ENCODE measurements at places on chromosomes 3 and 15.
A peak's percentile ranks its signal among the peaks of the same experiment; 100 is the strongest.

DNA sequence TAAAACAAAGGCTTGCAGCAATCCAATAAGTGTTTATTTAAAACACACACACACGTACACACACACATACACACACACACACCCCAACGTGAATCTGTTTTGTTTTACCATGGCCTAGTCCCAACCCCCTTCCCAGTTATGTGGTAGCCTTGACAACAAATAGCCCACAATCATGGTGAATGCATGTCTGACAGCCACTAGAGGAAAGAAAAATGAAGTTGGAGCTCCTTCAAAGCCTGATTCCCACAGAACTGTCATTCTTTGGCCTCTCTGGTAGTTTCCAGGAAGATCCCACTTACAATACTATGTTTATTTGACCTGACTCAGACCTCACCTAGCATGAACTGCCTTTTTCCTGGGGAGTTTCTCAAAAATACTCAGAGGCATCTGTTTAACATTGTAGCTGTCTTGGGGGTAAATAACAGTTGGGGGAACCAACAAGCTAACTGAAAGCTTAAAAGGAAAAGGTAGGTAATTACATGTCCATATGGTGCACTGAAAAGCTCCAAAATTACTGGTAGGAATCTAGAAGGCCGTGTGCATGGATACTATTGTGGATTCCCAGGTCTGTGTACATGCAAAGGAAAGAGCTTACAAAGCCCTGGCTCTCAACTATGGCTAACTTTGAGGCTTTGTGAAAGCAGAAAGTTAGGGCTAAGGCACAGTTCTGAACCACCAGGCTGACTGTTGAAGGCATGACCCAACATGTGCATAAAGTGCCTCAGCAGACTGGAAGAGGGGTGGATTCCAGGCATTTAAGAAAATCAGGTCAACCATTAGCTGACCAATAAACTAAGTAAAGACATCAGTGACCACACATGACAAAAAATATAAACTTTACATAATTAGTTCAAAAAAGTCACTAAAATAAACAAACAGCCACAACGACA lies 65.3 kb downstream of the FAIM start:
- no peak for DNase-seq

- no peak for DNase-seq
These were observed 1177.4 kb upstream of the GBE1 start for GRCh38 chr3:82938821-82939328.

- DNase-seq, result peak; percentile 59
These were observed 24.7 kb downstream of the LOXL1 start for GRCh38 chr15:73950831-73951561.

GRCh38 chr15:76313731-76314130 lies 2.5 kb upstream of the ETFA start:
- DNase-seq, result no peak

DNA sequence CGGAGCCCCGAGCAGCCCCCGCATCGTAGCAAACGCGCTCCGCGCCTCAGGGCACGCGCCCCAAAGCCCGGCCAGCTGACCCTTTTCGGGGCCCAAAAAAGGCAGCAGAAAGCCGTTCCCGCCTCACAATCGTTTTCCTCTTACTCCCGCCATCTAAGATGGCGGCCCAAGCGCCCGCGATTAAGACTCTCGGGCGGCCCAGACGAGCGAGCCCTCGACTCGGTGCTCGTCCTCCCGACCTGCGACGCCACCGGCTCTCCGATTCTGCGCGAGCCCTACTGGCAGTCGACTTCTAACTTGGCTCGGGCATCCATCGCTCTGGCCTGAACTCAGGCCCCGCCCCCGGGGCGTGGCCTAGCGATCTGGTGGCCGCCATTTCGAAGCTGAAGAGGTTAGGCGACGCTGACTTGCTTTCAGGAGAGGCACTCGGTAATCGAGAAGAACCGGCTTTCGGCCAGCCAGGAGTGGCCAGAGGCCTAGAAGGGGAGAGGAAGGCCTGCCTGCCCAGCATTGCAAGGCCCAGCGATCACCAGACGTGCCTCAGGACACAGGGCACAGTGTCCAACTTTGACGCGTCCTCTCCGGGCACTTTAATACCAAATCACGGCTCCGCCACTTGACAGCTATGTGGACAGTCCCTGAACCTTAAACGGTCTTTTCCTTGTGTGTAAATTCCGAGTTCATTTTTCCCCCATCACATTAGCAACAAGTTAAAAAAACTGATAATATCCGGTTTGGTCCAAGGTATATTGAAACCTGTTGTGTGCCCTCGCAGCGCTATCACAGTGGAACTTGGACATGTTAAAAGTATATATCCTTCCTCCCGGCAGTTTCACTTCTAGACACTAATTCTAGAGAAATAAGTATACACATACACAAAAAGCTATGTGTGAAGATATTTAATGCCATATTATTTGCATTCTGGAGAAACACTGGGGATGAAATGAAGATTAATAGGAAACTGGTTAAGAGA lies at the start of gene RAF1:
Gene RAF1, minus strand, starts transcription at position 182 of the 973 bp plus-strand sequence. CDS start 45,396 bp downstream, outside the sequence.
- DNase-seq, result peak; percentile 97

DNA sequence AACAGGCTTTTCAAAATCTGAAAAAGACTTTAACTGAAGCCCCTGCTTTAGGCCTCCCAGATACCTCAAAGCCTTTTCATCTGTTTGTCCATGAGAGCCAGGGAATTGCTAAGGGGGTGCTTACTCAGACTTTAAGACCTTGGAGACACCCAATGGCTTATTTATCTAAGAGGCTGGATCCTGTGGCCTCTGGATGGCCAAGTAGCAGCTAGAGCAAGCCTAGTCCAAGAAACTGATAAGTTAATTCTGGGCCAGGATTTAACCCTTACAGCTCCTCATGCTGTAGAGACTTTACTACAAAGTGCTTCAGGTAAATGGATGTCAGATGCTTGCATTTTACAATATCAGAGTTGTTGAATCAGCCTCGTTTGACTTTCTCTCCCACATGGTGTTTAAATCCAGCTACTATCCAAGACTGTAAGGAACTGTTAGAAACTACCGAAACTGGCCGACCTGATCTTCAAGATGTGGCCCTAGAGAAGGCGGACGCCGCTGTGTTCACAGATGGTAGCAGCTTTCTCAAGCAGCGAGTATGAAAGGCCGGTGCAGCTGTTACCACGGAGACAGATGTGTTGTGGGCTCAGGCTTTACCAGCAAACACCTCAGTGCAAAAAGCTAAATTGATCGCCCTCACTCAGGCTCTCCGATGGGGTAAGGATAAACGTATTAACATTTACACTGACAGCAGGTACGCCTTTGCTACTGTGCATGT lies 3.3 kb downstream of the DET1 start:
- DNase-seq, result no peak

DNA sequence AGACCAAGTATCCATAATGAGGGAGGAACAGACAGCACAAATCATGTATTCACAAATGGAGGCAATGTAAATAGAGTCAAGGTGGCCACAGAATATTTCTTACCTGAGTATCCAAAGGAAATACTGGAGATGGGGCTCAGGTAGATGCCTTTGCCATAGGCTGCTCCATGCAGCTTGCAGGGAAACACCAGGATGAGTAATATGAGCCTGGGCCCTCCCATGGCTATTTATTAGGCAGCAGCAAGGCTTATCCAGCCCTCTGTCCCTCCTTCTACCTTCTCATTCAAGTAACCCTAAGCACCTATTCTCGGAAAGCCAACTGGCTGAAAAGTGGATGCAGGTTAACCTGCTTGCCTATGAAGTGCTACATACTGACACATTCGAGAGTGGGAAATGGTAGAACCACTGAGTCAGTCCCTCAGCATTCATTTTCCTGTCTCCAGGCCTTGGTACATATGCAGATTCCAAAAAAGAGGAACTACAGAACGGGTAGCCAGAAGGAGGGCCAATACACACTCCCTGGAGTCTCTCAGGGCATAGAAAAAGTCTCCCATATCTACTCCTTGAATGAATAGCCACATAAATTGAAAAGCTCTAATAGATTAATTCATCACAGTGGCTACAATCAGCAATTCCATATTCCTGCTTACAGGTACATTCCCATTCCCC lies 18.3 kb upstream of the PKM start:
- no peak for DNase-seq

DNA sequence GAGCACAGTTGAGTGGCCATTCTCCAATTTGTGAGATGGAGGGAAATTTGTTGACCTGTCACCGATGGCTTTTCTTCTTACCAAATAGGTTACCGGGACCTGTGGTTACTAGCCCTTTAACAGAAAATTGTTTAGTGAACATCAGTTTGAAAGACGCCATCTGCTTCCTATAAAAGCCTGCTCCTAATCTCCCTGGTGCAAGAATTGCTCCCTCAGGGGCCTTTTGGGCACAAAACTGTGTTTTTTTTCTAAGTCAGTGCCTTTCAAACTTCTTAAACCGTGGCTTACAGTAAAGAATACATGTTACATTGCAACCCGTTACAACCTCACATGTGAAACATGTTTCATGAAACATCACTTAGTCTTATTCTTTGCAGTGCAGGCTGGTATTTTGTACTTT lies 15.0 kb downstream of the CACNA2D3 start:
- DNase-seq, result no peak

DNA sequence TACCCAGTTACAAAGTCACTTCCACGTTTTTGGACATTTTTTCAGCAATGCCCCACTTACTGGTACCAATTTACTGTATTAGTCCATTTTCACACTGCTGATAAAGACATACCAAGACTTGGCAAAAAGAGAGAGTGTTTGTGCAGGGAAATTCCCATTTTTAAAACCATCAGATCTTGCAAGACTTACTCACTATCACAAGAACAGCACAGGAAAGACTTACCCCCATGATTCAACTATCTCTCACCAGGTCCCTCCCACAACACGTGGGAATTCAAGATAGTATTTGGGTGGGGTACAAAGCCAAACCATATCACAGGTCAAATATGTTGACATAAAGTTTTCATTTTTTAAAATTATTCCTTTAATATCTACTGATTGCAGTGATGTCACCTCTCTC lies 16.2 kb upstream of the ABI3BP start:
- DNase-seq, result no peak

GRCh38 chr15:30984118-30984517 lies 7.3 kb downstream of the MTMR10 start:
- DNase-seq, result no peak

DNA sequence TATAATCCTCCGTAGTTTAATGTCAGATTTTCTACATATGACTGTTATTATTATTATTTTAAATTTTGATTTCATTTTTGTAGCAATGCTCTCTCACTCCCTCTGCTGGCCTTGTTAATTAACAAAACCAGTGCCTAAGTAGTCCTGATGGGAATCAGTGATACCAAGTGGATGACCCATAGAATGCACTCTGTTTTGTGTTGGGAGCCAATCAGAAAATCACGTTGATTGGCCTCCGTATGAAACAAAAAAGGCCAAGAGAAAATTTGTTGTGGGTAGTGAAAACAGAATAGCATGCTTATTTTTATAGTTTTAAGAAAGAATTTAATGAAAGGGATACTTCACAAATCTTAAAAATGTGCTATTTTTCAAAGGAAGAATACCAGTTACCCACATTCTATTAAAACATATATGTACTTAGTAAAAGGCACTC lies 34.4 kb upstream of the MEIS2 start:
- no peak for DNase-seq

GRCh38 chr15:45372041-45372995 lies 6.0 kb downstream of the GATM start:
- DNase-seq, result no peak

DNA sequence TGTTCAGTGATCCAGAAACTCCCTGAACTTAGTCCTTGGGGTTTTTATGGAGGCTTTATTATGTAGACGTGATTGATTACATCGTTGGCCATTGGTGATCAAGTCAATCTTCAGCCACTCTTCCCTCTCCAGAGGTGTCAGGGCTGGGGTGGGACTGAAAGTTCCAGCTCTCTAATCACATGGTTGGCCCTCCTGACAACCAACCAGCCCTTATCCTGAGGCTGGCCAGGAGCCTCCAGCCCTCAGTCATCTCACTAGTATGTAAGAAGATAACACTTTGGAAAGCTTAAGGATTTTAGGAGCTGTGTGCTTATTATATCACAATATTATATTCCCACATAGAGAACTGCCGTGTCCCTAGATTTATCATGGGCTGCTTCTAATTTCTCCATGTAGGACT lies 142.3 kb downstream of the VPS8 start:
- no peak for DNase-seq

DNA sequence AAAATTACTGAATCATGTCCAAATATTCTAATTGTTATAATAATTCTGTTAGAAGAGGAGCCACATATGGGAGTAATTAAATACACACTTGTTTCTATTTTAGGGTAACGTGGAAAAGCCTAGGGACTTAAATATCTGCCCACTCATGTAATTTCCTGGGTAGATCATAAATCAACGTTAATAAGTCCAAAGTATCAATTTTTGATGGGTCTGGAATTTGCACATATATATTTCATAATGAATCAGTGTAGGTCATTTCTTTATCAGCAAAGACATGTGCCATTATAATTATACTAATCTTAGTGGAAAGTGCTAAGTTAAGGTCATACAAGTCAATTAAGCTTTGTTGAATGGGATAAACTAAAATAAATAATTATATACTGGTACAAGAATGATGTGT lies 346.2 kb downstream of the ZBBX start:
- DNase-seq, result no peak

- no peak for DNase-seq
These were observed 320.7 kb downstream of the ZNF621 start for GRCh38 chr3:40845447-40845846.

GRCh38 chr3:195522254-195523023 lies 20.7 kb downstream of the PPP1R2 start:
- DNase-seq, result peak; percentile 44

DNA sequence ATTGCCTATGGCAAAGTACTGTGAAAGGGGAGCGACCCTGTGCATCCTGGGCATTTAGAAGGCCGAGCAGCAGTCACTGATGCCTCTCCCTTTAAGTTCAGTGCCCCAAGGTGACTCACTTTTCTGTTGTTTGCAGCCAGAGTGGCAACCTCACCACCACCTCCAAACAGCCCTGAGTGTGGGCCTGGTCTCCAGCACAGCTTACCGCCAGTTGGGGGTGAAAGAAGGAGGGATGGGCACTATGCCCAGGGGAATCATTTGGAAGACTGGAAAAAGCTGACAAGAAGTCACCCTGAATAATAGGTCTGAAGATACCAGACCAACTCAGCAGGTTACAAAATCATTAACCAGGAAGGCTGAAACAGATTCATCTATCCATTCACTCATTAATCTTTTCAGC lies 571.8 kb downstream of the EPHB1 start:
- DNase-seq, result no peak

GRCh38 chr3:32841341-32841740 lies 23.5 kb downstream of the TRIM71 start:
- DNase-seq, result no peak

GRCh38 chr15:99909592-99910295 lies 176.5 kb upstream of the LYSMD4 start:
- DNase-seq, result no peak

- no peak for DNase-seq
These were observed 199.2 kb downstream of the CACNA2D3 start for GRCh38 chr3:54321520-54321919.

DNA sequence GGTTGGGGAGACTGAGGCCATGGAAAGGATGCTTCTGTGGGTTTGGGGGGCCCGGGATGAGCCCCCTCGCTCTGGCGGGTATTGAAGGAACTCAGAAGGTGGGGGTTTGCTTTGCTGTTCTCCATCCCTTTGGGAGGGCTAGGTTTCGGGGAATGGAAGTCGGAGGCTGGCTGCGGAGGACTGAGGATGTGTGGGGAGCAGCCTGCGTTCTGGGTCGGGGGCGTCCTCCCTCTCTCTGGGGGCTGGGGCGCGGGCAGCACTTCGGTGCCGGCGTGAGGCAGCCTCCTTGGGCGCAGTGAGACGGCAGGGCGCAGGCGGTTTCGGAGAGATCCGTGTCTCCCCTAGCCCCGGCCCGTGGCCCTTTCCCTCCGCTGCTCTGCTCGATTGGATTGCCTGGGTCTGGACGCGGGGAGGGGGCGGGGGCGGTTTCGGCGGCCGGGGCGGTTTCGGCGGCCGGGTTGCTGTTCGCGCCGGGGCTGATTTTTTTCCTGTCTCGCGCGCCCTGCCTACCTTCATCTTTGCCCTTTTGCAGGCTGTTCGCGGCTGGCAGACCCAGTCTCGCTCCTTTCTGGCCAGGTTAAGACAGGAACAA lies 1.4 kb downstream of the PTPRG start:
- DNase-seq, result no peak
